ENCODE measurements at places on chromosomes 5 and 9. TPM values are rescaled to one million over a fixed set of nuclear protein-coding genes. Genes with fewer than 3 reads are reported as not detected.

GRCh38 chr9:35741740-35742139 lies 7.3 kb downstream of the GBA2 start:
- no peaks in the 10 kb centered on the region for H3K27me3 ChIP-seq
- H3K4me3 ChIP-seq = no peak overlapping the region
- H3K4me1 ChIP-seq = peaks cover 20% of the 10 kb centered on the region
- H3K36me3 ChIP-seq = peaks cover 78% of the 10 kb centered on the region
- peak overlapping the region; percentile 14 for H3K27ac ChIP-seq

GRCh38 chr5:43661102-43661501 lies 58.1 kb downstream of the NNT start:
- H3K4me3 ChIP-seq = no peak overlapping the region
- H3K4me1 ChIP-seq = peaks cover 3% of the 10 kb centered on the region
- DNase-seq = no peak
- H3K27ac ChIP-seq = no peak overlapping the region

The HEMGN gene
- total RNA-seq = 0.16 TPM

GRCh38 chr5:124860291-124860655 lies 113.8 kb upstream of the ZNF608 start:
- no peak overlapping the region for H3K4me3 ChIP-seq
- H3K36me3 ChIP-seq = no peaks in the 10 kb centered on the region
- no peak for DNase-seq
- peaks cover 5% of the 10 kb centered on the region for H3K4me1 ChIP-seq

DNA sequence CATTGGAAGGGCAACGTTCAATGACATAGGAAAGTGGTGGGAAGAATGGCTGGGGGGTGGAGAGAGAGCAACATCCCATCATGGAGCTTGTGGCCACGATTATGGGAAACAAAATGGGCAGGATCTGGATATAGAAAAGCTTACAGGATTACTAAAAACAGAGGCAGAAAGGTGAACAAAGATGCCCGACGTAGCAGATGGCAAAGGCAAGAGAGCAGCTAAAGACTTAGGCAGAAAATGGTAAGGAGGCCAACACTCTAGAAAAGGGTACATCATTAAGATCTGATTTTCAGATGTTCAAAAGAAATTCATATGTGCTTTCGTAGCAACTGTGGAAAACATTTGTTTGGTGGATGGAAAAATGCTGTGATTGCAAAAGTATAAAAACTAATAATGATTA lies 102.5 kb downstream of the OTULIN start:
- no peak overlapping the region for H3K27ac ChIP-seq
- H3K36me3 ChIP-seq = no peaks in the 10 kb centered on the region
- no peaks in the 10 kb centered on the region for H3K27me3 ChIP-seq
- peaks cover 21% of the 10 kb centered on the region for H3K4me1 ChIP-seq
- H3K4me3 ChIP-seq = no peak overlapping the region

- peaks cover 33% of the 10 kb centered on the region for H3K36me3 ChIP-seq
- peak overlapping the region; percentile 32 for H3K27ac ChIP-seq
- peaks cover 15% of the 10 kb centered on the region for H3K4me1 ChIP-seq
- no peaks in the 10 kb centered on the region for H3K27me3 ChIP-seq
These were observed 34.6 kb upstream of the TNIP1 start for GRCh38 chr5:151115272-151115905.

- DNase-seq = no peak
- no peaks in the 10 kb centered on the region for H3K36me3 ChIP-seq
- H3K27me3 ChIP-seq = no peaks in the 10 kb centered on the region
- no peaks in the 10 kb centered on the region for H3K4me1 ChIP-seq
- H3K4me3 ChIP-seq = no peak overlapping the region
These were observed 121.3 kb upstream of the KLF9 start for GRCh38 chr9:70535546-70536323.

DNA sequence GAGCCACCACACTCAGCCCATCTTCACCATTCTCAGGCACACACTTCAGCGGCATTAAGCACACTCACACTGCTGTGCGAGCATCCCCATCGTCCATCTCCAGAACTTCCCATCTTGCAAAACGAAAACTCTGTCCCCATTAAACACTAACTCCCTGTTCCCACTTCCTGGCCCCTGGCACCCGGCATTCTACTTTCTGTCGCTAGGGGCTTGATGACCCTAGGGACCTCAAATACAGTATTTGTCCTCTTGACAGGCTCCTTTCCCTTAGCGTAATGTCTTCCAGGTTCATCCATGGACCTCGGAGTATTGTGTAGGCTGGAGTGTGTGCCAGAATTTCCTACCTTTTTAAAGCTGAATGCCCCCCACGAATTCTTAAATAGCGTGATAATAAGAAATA lies 14.7 kb upstream of the UBAC1 start:
- no peak overlapping the region for H3K4me3 ChIP-seq
- H3K27ac ChIP-seq = no peak overlapping the region
- H3K36me3 ChIP-seq = no peaks in the 10 kb centered on the region
- no peaks in the 10 kb centered on the region for H3K27me3 ChIP-seq
- peaks cover 22% of the 10 kb centered on the region for H3K4me1 ChIP-seq
- DNase-seq = no peak

DNA sequence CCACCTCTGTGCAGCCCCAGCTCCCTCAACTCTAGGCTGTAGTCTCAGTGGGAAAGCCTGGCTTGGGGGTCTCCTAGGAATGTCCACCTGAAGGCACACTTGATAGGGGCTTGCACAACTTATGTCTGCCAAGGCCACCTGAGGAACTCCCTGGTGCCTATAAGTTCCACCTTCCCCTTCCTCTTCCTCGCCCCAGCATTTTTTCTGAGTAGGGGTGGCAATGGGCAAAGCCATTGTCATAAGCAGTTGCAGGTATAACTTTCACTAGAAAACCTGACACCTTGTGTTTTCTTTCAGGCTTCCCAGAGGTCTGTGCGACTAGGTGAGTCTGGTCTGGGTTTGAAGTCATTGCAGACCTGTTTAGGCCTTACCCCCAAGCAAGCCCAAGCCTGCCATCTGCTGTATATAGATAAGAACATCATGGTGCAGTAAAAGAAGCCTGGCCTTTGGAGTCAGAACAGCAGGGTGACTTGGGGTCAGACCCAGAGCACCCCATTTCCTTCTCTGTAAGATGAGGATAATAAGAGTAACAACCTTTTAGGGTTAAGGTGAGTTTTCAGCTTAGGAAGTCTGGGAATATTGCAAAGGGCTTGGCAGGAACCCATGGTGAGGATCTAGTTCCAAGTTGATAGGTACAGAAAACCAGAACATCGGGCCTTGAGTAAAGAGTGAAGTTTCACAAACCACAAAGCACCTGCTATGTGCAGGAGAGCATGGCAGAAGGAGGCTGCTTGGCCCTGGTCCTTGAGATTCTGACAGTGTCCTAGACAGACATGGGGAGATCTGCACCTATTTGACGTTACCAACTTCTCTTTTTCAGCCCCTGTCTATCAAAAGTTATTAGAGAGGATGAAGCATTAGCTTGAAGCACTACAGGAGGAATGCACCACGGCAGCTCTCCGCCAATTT lies 33.8 kb downstream of the TGFBI start:
- peaks cover 4% of the 10 kb centered on the region for H3K4me1 ChIP-seq
- H3K27me3 ChIP-seq = no peaks in the 10 kb centered on the region
- no peaks in the 10 kb centered on the region for H3K36me3 ChIP-seq
- H3K27ac ChIP-seq = no peak overlapping the region

DNA sequence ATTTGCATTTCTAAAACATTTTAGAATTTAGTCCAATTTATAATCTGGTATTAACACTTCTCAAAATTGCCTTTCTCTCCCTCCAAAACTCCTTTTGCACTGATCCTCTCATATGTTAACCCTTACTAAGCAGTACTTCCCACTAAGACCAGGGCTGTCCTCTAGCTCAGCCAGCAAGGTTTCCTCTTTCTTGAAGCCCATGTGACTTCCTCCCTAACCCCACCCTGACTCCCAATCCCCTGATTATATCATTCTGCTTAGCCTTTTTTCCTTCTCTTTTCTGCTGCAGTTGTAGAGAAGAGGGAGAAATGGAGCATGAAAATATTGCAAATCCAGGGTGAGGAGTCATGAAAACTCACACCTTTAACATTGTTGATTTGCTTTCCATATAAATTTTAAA lies 241.7 kb downstream of the MCTP1 start:
- H3K27me3 ChIP-seq = no peaks in the 10 kb centered on the region
- no peak for DNase-seq
- no peaks in the 10 kb centered on the region for H3K36me3 ChIP-seq

- H3K27me3 ChIP-seq = no peaks in the 10 kb centered on the region
- no peaks in the 10 kb centered on the region for H3K4me1 ChIP-seq
- H3K27ac ChIP-seq = no peak overlapping the region
- no peak for DNase-seq
These were observed 142.8 kb downstream of the LIFR start for GRCh38 chr5:38413696-38414095.

DNA sequence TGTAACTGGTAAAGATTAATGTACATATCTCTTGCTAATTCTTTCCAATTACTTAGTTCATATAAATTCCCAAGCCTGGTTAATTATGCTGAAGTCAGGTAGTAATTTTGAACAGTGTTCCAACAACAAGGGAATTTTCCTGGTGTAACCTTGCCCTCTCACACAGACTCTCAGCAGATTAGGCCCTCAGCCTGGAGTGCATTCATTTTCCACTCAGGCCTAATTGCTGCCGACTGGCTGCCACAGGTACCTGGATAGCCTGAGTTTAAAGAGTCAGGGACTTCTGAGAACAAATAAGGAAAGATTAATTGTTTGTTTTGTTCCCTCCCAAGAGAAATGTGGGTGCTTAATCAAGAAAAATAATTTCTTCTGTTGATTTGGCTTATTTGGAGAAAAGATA lies 71.4 kb downstream of the PPIC start:
- H3K4me3 ChIP-seq = no peak overlapping the region
- H3K27ac ChIP-seq = no peak overlapping the region
- DNase-seq = no peak
- no peaks in the 10 kb centered on the region for H3K4me1 ChIP-seq

The CAPSL gene
- total RNA-seq = not detected

- no peaks in the 10 kb centered on the region for H3K27me3 ChIP-seq
- no peaks in the 10 kb centered on the region for H3K36me3 ChIP-seq
- H3K4me3 ChIP-seq = no peak overlapping the region
- no peak overlapping the region for H3K27ac ChIP-seq
- no peaks in the 10 kb centered on the region for H3K4me1 ChIP-seq
- no peak for DNase-seq
These were observed 95.8 kb upstream of the DAP start for GRCh38 chr5:10856683-10857337.

DNA sequence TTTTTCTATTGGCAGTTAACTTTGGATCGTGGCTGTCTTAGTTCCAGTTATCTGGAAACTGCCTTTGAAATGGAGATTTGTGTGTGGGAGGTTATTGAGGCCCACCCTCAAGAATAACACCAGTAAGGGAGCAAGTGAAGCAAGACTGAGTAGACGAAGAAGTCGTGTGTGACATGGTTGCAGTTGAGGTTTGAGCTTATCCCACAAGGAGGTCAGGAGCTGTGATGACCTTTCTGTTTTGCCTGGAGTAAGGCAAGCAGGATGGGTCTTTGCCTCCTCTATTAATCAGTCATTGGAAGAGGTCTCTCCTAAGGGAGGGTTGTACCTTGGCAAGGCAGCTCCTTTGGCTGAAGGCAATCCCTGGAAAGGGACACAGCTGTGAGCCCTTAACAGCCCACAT lies 49.6 kb upstream of the CTXN3 start:
- peaks cover 11% of the 10 kb centered on the region for H3K4me1 ChIP-seq
- no peaks in the 10 kb centered on the region for H3K36me3 ChIP-seq
- no peaks in the 10 kb centered on the region for H3K27me3 ChIP-seq

The IFNA2 gene
- not detected for total RNA-seq

GRCh38 chr9:109387206-109387605 lies 66.3 kb upstream of the EPB41L4B start:
- no peaks in the 10 kb centered on the region for H3K4me1 ChIP-seq
- peaks cover 100% of the 10 kb centered on the region for H3K36me3 ChIP-seq
- no peaks in the 10 kb centered on the region for H3K27me3 ChIP-seq
- H3K4me3 ChIP-seq = no peak overlapping the region
- H3K27ac ChIP-seq = no peak overlapping the region

- peaks cover 96% of the 10 kb centered on the region for H3K4me1 ChIP-seq
- no peaks in the 10 kb centered on the region for H3K27me3 ChIP-seq
These were observed 12.3 kb downstream of the NFIB start for GRCh38 chr9:14301583-14302021.

The CATSPER3 gene
- 0.56 TPM for total RNA-seq

DNA sequence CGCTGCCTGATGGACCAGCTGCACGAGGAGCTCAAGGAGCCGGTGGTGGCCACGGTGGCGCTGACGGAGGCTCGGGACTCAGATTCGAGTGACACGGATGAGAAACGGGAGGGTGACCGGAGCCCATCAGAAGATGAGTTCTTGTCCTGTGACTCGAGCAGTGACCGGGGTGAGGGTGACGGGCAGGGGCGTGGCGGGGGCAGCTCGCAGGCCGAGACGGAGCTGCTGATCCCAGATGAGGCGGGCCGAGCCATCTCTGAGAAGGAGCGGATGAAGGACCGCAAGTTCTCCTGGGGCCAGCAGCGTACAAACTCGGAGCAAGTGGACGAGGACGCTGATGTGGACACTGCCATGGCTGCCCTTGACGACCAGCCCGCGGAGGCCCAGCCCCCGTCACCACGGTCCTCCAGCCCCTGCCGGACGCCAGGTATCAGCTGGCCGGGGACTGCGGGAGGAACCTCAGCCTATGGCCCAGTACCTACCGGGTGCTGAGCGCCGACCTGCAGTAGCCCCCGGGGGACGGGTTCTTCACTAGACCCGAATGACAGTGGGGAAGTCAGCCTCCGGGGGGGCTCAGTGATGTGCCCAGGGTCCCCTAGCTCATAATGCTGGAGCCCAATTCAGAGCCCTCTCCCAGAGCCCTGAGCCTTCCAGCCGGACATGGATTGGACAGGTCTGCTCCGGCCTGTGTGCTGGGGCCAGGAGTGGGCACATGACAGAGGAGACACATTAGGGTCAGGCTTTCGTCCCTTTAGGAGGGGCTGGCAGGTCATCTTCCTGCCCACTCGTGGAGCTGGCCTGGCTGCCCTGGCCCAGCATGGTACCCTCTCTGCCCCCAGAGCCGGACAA lies 33.0 kb downstream of the USP20 start:
- no peaks in the 10 kb centered on the region for H3K4me1 ChIP-seq
- no peak overlapping the region for H3K4me3 ChIP-seq
- peaks cover 23% of the 10 kb centered on the region for H3K36me3 ChIP-seq
- no peak for DNase-seq
- H3K27me3 ChIP-seq = no peaks in the 10 kb centered on the region

The MRPS30 gene
- total RNA-seq = 106 TPM

DNA sequence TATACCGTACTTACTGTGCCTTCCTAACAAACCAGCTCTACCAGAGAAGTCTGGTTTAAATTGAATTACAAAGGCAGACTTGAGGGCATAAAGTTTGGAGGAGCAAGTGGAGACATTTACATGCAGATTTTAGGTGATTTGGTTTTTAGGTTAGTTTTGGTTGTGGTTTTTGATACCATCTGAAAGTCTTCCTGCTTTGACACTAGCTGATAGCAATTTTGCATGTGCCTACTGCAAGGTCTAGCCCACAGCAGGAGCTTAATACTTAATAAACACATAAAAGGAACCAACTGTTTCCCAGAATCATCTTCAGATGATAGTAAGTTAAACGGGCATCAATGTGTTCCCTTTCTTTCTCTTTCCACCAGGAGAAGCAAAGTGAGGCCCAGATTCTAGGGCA lies 3.4 kb upstream of the ESM1 start:
- H3K36me3 ChIP-seq = no peaks in the 10 kb centered on the region
- peaks cover 5% of the 10 kb centered on the region for H3K27me3 ChIP-seq
- H3K4me1 ChIP-seq = no peaks in the 10 kb centered on the region
- no peak overlapping the region for H3K27ac ChIP-seq

All from gastrocnemius medialis (tissue), 4 donors.